Activated CD4-positive, alpha-beta T cell treated with anti-CD3 and anti-CD28 coated beads for 24 hours (primary cell): ENCODE measurements at places on chromosomes 1 and 21.

DNA sequence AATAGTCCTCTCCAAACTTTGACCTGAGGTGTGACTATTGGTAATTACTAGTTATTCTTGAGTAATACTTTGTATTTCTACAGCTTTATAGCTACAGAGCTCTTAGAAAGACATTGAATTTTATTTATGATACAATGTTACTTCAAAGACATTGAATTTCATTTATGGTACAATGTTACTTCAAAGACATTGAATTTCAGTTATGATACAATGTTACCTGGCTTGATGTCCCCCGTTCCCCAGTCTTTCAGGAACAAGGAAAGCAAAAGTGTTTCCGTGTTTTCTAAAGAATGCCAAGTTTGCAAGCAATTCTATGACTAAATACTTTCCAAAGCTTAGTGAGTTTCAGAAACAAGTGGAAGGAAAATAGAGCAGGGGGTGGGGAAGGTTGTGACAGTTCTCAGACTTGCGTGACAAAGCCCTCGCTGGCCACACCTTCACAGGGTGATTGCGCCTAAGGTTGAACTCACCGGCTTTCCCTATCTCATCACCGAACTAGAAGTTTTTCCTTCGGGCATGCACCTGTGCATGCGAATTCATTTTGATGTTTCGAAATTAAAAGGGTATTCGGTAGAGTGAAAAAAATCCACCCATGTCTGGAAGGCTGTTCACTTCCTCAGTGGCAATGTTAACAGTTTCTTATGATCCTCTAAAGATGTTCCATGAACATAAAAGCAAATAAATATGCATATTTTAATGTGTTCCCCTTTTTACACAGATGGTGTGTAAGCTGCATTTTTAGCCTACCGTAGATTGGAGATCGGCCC lies 909 bp upstream of the PAXBP1 start:
- DNase-seq = peak; percentile 53

DNA sequence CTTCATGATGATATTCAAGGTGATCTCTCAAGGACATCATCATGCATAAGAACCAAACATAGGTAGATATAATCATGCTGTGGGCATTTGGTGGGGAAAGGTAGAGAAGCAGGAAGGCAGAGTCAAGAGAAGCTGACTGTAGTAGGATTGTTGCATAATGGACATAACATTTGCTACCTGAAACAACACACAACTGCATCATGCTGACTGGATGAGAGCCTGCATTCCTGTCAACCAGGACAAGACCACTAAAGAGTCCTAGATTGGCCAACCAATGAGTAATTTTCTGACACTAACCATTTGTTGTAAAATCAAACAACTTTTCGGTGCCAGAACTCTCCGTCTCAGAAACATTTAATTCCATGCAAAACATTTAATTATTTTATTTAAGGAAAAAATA lies 377.2 kb downstream of the PLPP3 start:
- no peak for DNase-seq

- DNase-seq = no peak
These were observed 397.2 kb downstream of the OMA1 start for GRCh38 chr1:58149271-58149812.

GRCh38 chr21:21921410-21922232 lies 923.4 kb downstream of the NCAM2 start:
- DNase-seq = no peak

DNA sequence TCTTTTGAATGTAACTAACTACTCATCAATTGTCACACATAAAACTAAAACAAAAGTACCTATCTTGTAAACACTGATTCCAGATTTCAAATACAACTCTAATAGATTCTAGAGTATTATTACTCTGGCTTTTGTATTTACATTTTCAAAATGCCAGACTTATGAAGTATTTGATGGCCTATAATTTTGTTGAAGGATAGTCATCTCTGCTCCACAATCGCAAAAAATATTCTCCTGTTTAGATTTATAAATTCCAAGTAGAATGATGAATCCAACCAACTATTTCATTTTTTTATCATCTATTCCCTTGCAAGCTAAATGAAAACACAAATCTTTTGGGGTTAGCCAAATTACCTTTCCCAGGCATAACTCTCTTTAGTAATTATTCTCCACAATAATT lies 75.0 kb upstream of the GUCA2A start:
- no peak for DNase-seq

DNA sequence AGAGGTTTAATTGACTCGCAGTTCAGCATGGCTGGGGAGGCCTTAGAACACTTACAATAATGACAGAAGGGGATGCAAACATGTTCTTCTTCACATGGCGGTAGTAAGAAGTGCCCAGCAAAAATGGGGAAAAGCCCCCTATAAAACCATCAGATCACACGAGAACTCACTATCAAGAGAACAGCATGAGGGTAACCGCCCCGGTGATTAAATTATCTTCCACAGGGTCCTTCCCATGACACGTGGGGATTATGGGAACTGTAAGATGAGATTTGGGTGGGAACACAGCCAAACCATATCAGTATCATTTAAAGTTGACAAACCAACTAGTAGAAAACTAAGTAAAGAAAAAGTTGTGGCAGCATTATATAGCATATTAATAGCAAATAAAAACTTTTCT lies 71.3 kb upstream of the DNAJC6 start:
- DNase-seq = no peak

DNA sequence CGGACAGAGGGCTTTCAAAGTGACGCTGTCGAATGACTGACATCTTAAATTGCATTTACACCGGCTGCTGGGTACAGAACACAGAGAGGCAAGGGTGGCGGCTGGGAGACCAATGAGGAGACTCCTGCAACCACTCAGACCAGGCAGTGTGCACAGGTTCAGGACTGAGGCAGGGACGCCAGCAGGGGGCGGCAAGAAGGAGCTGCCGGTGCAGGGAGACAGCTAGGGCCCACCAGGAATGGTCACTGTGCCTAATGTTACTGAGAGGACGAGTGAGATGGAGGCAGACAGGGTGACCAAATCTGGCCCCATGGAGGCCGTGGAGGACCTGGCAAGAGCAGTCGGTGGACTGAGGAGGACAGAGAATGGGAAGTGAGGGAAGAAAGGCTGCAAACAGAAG lies 23.5 kb downstream of the GLIS1 start:
- DNase-seq = no peak

DNA sequence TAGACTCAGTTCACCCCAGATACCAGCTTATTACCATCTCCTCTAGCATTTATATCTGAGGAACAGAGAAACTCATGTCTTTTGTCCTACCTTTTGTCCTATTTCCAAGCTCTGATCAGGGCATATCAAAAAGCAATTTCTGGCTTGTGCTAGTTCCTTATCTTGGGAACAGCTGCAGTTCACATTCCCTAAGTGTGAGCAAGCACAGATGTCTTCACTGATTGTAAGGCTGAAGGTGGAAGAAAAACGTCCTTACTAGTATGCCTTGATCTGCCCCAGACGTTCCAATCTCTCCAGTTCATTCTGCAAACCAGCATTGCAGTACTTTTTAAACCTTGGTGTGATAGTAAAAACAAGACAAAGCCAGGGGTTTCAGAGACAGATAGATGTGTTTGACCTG lies 139.8 kb downstream of the NCAM2 start:
- DNase-seq = no peak

- no peak for DNase-seq
These were observed 49.2 kb upstream of the NTPCR start for GRCh38 chr1:232901255-232901654.

GRCh38 chr1:183957216-183957830 lies 80.2 kb downstream of the COLGALT2 start:
- DNase-seq = no peak

GRCh38 chr1:19029191-19030085 lies 73.0 kb upstream of the IFFO2 start:
- DNase-seq = no peak

DNA sequence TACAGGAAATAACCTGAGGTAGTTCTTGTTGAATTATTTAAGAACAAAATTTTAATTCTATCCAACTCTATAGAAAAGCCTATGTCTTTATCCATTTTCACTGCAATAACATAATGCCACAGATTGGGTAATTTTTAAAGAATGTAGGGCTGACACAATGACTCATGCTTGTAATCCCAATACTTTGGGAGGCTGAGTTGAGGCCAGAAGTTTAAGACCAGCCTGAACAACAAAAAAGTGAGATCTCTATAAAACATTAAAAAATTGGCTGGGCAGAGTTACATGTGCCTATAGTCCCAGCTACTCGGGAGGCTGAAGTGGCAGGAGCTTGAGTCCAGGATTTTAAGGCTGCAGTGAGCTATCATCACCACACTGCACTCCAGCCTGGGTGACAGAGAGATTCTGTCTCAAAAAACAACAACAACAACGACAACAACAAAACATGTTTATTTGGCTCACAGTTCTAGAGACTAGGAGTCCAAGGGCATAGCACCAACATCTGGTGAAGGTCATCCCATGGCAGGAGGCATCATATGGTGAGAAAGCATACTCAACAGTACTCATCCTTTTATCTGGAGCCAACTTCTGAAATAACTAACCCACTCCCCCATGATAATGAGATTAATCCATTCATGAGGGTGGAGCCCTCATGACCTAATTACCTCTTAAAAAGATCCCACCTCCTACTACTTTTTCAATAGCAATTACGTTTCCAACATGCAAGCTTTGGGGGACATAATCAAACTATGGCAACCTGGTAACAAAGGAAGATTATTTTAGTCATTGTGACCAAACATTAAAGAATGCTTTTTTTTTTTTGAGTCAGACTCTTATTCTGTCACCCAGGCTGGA lies 59.6 kb downstream of the ABL2 start:
- no peak for DNase-seq

- no peak for DNase-seq
These were observed 26.1 kb upstream of the LAMC2 start for GRCh38 chr1:183159960-183160359.

GRCh38 chr1:76770979-76771378 lies 96.3 kb upstream of the ST6GALNAC5 start:
- DNase-seq = no peak

DNA sequence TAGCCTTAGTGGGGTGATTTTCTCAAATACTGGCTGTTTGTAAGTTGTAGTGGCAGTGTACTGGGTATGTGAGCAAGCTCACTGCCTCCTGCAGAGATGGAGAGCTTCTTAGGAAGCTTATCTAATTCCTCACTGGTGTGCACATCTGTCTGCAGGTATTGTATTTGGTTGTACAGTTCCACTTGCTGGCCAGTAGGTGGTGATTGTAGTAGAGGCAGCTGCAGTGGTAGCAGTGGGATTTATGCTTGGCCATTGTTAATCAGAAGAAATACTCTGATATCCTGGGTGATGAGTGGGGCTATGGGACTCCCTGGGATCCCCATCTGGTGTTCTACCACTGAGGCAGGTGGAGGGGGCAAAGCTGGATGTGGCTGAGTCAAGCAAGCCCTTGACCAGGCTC lies 276.1 kb upstream of the SPAG17 start:
- no peak for DNase-seq

- DNase-seq = no peak
These were observed 37.6 kb downstream of the DDAH1 start for GRCh38 chr1:85427331-85427730.

DNA sequence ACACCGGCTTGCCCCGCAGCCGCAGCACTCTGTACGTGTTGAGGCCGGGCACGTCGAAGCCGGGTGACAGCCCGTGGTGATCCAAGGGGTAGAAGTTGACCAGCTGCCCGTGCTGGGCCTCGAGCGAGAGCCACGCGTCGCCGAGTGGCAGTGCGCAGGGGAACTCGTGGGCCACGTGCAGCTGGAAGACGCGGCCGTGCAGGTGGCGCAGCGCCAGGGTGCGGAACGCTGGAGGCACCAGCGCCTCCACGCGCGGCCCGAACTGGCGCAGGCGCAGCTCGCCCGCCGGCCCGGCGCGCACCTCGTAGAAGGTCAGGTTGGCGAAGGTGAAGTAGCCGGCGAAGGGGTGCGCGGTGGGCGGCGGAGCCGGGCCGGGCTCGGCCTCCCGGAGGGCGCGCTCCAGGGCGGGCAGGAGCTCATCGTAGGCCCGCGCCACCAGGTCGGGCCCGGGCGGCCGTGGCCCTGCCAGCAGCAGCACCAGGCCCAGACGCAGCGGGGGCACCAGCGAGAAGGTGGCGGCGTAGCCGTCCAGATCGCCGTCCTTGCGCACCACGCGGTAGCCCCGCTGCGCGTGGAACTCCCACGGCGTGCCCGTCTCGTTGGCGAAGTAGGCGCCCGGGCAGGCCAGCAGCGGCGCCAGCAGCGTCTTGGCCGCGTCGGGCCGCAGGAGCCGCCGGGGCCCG lies 19.5 kb downstream of the LACTBL1 start:
- no peak for DNase-seq

- DNase-seq = no peak
These were observed 951 bp downstream of the GGPS1 start for GRCh38 chr1:235329139-235329902.

DNA sequence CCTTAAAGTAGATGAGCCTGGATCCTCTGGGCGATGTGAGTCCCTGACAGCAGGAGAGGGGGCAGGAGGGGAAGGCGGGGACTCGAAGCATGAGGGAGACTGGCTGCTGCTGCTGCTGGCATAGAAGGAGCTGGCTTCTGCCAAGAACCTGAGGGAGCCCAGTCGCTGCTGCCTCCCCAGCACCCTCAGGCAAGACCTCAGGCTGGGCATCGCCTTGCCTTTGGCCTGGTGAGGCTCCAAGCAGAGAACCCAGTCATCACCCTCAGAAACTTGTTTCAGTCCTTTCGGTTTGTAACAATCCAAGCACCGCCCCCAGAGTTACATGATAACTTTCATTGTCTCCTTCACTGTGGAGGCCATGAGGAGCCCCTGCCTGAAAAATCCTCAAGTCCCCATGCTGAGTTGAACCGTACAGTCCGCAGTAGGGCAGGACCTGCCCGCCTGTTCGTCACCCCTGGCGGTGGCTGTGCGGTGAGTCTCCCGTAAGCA lies 38.8 kb downstream of the POFUT2 start:
- no peak for DNase-seq

DNA sequence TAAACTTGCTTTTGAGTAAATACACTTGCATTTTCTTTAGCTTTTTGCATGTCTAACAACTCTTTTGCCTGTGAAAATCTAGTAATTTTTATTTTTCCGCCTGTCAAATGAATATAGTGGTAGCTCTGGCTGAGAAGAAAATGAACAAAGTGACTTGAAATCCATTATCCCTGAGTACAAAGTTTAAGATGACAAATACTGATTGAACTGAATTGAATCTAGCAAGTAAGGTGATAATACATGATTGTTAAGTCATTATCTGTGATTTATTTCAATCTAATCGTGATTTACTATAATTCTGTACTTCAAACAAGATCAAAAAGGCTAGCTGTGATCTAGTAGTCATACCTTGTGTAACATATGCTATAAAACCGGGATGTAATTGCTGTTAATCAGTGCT lies 42.8 kb downstream of the CHRM3 start:
- DNase-seq = no peak

DNA sequence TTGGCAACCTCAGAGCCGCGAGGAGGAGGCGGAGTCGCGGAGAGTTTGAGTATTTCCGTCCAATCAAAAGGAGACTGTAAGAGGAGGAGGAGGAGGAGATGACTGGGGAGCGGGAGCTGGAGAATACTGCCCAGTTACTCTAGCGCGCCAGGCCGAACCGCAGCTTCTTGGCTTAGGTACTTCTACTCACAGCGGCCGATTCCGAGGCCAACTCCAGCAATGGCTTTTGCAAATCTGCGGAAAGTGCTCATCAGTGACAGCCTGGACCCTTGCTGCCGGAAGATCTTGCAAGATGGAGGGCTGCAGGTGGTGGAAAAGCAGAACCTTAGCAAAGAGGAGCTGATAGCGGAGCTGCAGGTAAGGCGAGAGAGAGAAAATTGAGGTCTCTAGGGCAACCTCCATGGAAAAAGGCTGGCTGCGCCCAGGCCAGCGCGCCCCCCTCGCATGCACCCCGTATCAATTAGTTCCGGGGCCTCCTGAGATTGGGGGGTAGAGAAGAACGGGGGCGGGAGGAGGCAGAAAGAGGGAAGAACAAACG lies at the start of gene PHGDH:
PHGDH (plus strand) TSS at position 131 of the 538 bp plus-strand sequence; CDS start at position 220, 89 bp downstream.
- peak; percentile 29 for DNase-seq
